Pancreas (tissue), 10 donors: ENCODE measurements at places on chromosomes 1 and 21. TPM values are rescaled to one million over a fixed set of nuclear protein-coding genes. Genes with fewer than 3 reads are reported as not detected.
A peak's percentile ranks its signal among the peaks of the same experiment; 100 is the strongest.

Gene RRAGC
- 6.7 TPM for total RNA-seq

Gene CLCA2
- total RNA-seq: not detected

Gene IGSF8
- 16.4 TPM for total RNA-seq

Gene CSMD2
- 0.04 TPM for total RNA-seq

DNA sequence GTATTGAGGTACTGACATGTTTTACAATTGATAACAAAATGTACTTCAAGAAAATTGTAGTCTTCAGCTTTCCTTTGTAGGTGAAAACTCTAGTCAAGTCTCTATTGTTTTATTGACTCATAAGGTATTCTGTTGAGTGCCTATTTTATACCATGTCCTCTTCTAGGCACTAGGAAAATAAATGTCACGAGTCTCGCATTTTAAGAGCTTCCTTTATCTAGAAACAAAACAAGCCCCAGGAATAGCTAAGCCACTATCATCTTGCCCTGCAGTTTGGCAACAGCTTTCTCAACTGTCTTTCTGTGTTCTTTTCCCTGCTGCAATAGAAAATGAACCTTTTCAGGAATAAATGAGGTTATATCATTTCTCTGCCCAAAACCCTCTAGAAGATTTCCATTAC lies 288.5 kb upstream of the NEGR1 start:
- no peak for DNase-seq

DNA sequence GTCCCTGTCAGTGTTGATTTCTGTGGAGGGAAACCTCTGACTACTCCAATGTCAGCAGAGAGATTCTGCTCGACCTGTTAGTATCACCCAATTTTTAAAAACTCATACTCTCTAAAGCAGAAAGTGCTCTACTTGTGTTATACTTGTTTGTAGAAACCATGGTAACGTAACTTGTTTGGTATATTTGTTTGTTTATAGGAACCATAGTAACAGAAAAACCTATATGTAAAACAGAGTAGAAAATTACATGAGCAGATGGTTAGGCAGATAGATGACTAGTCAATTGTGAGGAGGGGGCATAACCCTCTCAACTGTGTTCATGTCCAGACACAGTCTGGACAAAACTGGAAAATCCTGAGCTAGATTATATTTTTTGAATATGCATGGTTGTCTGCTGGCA lies 6.7 kb downstream of the TRIM45 start:
- DNase-seq: no peak

DNA sequence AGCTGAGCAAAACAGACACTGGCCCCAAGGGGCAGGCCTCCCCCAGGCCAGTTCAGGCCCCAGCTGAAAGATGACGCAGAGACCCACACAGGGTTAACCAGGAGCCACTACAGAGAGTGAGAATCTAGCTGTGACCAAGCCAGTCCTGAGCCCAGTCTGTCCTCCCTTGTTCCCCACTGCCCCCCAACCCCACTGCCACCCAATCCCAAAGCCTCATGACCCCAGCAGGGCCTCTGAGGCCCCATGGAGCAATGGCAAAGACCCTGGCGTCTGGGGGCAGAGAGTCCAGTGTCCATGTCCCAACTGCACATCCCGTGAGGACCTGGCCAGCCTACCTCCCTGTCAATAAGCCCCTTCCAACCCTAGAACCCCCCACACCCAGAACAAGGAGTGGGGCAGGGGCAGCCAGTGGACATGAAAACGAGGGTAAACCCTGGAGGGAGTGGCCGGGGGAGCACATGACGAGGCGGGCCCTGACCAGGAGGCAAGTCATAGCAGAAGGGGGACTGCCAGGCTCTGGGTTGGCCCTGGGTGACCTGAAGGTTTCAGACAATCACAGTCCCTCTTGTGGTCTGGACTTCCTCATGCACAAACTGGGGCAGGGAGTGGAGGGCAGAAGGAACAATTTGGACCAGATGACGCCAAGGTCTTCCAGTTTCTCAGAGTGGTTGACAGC lies 100.5 kb downstream of the GLIS1 start:
- no peak for DNase-seq

- no peak for DNase-seq
These were observed 61.1 kb upstream of the RAB4A start for GRCh38 chr1:229209816-229210215.

- DNase-seq: peak; percentile 7
These were observed 150.6 kb downstream of the MRPL39 start for GRCh38 chr21:25456672-25457071.

GRCh38 chr1:178411756-178412399 lies 84.9 kb downstream of the CLEC20A start:
- no peak for DNase-seq

DNA sequence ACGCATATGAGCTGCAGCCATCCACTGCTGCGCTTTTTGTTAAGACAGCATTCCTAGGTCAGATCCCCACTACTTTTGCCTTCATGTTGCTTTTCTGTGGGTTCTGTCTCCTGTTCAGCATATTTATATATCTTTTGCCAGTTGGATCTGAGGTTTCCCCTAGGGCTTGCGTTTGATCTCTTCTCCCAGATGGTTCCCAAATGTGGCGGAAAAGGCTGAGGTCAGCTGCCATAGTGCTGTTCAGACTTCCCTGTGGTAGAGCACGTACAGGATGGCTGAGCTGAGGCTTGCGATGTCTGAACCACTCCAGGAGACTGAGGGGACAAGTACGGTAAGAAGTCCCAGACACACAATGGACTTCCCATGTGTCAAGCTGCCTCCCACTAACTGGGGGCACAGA lies 39.8 kb downstream of the COL6A1 start:
- DNase-seq: no peak

DNA sequence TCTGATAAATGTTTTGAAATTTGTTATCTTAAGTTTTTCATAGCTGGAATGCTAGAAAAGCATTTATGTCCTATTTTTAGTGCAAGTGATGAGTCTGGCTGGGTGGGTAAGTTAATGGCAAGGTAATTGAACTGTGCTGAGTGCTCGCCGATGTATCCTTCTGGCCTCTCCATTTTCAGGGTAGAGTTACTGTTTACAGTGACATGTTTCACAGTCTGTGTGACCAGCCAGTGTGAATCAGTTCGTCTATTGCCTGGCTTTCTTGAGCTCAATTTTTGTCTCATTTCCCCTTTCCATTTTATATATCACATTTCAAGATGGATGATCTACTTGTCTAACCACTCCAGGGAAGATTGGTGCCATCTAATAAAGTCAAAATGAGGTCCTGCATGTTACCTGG lies 44.1 kb downstream of the ITSN1 start:
- no peak for DNase-seq

- no peak for DNase-seq
These were observed 11.2 kb downstream of the ALX3 start for GRCh38 chr1:110059133-110059863.

DNA sequence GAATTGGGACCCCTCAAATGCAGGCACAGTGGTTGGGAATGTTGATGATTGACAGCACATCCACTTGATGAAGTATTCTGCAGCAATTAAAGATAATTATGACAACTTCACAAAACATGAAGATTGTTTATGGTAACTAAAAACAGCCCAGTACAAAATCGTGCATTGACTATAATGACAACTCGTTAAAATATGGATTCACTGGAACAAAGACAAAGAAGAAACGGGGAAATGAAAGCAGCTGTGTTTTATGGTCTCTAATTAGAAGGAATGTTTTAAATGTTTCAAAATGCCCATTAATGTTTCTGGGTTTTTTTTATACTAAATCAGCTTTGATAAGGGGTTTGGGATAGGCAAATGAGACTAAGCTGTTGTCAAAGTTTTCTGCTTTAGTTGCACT lies 36.1 kb downstream of the NIPAL3 start:
- no peak for DNase-seq

DNA sequence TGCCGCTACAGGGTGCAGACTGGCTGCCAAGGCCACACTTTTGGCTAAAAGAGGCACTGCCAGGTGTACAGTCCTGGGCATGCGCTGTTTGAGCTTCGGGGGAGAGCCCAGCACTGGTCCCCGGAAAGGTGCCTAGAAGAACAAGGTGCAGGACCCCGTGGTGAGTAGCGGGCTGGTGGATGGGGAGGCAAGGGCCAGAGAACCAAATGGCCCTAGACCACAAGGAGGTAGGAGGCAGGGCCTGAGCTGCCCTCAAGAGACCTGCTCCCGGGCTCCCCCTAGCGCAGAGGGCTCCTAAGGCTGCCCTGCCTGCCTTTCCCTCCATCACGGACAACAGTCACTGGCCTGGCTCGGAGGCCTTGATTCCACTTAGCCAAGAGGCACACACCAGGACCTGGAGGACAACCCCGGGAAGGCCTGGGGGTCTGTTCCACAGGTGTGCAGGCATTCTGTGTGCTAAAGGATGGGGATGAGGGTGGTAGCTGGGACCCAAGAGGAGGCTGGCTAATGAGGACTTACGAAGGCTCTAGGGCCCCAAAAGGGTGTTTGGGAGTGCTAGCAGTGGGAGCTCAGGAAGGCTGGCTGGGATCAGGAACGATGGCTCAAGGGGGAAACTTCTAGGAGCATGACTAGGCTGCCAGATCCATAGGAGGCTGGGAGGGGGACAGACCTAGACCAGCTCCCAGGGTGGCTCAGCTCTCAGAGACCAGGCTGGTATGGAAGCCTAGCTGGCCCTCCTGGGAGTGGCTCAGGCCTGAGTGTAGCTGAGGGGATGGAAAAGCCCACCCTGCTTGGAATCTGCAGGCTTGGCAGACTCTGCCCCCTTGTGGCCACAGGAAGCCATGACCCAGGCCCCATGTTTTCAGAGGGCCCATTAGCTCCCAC lies 742 bp downstream of the ARTN start:
- peak; percentile 91 for DNase-seq

GRCh38 chr1:212781225-212781624 lies 10.4 kb downstream of the NSL1 start:
- DNase-seq: no peak
